Ureter (tissue), 1 donor: ENCODE measurements at places on chromosomes 4 and X. TPM values are rescaled to one million over a fixed set of nuclear protein-coding genes. Genes with fewer than 3 reads are reported as not detected.

DNA sequence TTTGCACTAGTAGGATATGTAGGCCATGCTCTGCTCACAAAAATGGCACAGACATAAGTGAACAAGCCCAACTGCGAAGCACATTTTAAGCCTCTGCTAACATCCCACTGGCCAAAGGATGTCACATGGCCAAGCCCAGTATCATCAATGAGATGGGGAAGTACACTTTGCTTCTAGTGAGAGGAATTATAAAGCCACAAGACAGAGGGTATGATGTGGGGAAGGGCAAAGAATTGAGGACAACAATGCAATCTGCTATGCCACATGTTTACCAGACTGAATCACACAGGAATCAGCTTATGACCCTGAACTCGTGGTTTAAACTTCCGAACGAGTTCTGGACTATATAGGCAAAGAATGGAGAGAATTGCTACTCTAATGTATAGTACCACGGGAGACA, 39.1 kb downstream of the SUPT20HL1 start:
- DNase-seq = no peak

GRCh38 chr4:109005523-109005922, 242.7 kb upstream of the ETNPPL start:
- DNase-seq = no peak

GRCh38 chr4:25863347-25863784, 578 bp upstream of the SEL1L3 start:
- DNase-seq = no peak

The HSD17B13 gene
- total RNA-seq = 0.31 TPM

DNA sequence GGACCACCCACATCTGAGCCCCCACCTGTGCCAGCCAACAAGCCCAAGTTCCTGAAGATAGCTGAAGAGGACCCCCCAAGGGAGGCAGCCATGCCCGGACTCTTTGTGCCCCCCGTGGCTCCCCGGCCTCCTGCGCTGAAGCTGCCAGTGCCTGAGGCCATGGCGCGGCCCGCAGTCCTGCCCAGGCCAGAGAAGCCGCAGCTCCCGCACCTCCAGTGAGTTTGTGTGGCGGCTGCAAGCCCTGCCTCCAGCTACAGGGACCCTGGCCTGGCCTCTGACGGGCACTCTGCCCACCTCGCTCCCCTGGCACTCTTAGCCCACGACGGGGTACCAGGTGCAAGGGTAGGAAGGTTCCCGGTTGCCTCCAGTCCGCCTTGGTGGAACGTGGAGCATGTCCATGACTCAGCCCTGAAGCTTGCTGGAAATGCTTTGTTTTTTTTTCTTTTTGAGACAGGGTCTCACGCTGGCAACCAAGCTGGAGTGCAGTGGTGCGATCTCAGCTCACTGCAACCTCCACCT, 13.7 kb upstream of the ADD1 start:
- no peak for DNase-seq

DNA sequence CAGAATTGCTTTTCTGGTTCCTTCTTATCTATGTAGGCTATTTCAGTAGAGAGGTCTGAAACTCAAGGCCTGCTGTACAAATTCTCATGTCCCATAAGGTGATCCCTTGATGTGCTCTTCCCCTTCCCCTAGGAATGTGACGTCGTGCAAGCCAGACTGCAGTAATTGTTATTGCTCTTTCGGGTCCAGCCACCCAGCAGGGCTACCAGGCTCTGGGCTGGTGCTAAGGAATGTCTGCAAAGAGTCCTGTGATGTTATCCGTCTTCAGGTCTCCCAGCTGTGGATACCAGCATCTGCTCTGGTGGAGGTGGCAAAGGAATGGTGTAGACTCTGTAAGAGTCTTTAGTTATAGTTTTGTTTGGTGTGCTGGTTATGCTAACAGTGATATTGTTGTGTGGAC, 378.7 kb downstream of the C4orf33 start:
- DNase-seq = no peak

DNA sequence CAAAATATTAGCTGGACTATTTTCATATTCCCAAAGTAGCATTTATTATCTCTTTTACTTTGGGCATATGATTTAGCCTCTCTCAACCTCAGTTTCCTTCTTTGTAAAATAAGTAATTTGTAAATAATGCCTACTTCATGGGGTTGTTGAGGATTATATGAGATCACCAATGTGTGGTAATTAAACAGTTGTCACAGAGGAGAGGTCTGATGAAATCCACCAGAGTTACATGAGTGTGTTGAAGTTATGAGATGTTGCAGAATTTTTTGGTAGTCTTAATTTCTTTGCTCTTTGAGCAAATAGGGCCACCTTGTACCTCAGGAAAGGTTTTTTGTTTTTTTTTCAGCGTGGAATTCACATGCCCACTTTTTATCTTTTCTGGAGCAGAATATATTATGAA, 1.4 kb downstream of the COX7B start:
- DNase-seq = no peak

The YIPF7 gene
- total RNA-seq = not detected

The GAGE12G gene
- not detected for total RNA-seq

DNA sequence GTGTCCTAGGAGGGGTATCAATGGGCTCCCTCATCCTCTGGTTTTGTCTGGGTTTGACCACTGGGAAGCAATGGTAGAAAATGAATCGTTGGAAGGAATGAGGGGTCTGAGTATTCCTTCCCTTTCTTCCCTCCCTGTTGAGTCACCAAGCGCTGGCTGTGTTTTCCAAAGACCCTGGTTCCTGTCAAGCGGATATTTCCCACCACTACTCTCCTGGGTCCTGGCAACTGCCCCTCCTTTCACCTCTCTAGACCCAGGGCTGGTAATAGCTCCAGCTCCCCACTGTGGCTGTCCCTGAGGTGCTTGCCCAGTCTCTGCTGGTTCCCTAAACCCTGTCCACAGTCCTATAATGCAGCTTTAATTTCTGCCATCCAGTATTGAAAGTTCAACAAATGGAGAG, 22.2 kb downstream of the SMIM43 start:
- DNase-seq = no peak

The SLC9A7 gene
- total RNA-seq = 8.9 TPM

DNA sequence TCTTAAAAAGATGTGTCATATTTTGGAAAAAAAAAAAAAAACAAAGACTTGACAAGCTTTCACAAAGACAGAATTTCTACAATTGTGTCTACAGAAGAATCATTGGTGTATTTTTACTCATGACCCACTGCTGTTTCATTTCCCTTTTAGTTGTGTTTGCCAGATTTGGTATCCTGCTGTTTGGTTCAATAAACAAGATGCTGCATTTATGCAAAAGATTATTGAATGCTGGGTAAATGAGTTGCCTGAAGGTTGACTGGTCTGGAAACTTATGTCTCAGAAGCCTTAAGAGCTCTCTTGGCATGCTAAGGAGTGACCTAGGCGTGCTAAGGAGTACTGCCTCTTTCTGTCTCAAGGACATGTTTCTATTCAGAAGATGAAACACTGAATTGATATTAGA, 64.9 kb upstream of the NPY2R start:
- DNase-seq = no peak

The HEPH gene
- total RNA-seq = 15.7 TPM

The RAB41 gene
- total RNA-seq = not detected

DNA sequence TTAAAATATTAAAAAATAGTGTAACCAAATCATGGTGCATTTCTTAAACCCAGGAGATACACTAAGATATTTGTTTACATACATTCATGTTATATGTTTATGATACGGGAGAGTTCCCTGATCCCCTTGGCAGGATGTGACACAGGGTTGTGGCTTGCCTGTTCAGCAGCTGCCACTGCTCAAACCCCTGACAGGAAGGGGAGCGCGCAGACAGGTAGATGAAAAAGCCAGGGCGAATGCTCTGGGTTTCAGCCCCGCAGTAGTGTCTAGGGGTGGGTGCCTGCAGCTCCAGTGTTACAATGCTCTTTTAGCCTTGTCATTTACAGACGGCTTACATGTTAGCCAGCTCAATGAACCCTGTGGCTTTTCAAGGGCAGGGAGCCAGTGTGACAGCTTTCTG, 1343.8 kb upstream of the IGFBP7 start:
- no peak for DNase-seq

DNA sequence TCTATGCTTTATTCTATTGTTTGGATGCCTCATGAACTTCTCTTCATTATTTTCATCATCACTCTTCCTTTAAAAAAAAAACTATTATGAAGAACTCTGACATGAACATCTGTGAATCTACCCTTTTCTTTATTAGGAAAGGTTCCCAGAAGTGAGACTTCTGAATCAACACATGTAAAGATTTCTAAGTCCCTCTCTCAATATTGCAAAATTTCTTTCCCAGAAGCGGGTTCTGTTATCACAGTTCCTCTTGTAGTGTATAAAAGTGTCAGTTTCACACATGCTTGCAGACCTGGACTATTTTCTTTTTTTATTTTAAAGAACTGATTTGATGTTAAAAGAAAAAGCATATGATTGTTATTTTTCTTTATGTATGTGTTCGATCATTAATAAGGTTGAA, 330.8 kb upstream of the KLF3 start:
- no peak for DNase-seq

The CFAP299 gene
- not detected for total RNA-seq

GRCh38 chrX:27706526-27706925, 101.3 kb upstream of the MAGEB10 start:
- no peak for DNase-seq

- DNase-seq = no peak
Observed at GRCh38 chrX:118745570-118745969, 18.2 kb downstream of the IL13RA1 start.

GRCh38 chr4:2350982-2351381, 67.5 kb downstream of the ZFYVE28 start:
- no peak for DNase-seq

The EGFL6 gene
- 0.78 TPM for total RNA-seq

GRCh38 chr4:112550728-112551127, 34.7 kb upstream of the NEUROG2 start:
- no peak for DNase-seq

The XPNPEP2 gene
- total RNA-seq = 6.0 TPM

- no peak for DNase-seq
Observed at GRCh38 chr4:67787311-67787710, 33.1 kb upstream of the GNRHR start.

- peak; percentile 84 for DNase-seq
Observed at GRCh38 chr4:169314906-169315305, 44.1 kb upstream of the SH3RF1 start.

The FABP2 gene
- not detected for total RNA-seq

GRCh38 chr4:153242839-153243324, 38.6 kb downstream of the TRIM2 start:
- no peak for DNase-seq

DNA sequence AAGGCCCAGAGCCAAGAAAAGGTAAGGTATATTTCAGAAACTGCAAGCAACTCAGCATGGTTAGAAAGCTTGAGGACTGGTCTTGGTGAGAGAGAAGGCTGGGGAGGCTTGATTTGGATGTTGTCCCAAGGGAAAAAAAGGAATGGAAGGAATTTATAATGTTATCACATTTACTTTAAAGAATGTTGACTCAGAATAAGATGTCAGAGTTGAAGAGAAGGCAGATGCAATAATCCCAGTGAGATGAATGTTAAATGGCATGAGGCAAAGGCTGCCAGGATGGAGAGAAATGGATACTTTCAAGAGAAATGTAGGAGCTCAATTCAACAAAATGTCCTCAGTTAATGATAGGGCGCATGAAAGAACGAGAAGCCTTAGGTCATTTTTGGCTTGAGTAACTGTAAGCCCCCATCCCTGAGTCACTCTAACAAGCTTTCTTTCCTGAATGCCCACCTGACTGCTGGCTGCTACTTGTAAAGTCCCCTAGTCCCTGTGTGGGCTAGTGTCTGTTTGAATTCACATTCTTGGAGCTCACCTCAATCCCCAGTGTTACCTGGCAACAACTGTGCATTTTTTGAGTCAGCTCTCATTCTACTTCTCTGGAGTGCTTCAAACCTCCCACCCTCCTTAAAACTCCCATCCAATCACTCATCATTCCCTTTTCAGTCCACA, 103.0 kb upstream of the TAPT1 start:
- no peak for DNase-seq

The TMEM47 gene
- 70.8 TPM for total RNA-seq

The SPIN2A gene
- total RNA-seq = 1.4 TPM

DNA sequence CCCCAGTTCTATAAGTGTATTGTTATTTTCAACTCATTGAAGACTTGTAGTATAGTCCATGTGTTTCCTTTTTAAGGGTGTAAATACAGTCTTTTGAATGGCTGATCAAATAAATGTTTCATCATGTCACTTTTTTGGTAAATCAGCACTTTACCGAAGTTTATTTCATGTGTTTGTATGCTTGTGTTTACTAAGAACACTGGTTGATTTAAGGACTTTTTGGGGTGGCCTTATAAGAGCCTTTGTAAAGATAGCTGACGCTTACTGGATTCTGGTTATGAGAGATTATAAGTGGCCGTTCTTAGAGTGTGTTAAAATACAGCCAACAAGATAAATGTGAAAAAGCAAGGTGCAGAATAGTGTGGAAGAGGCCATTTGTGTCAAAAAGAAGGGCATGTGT, 2.6 kb downstream of the UBE2K start:
- no peak for DNase-seq

The AMMECR1 gene
- total RNA-seq = 12.2 TPM

The SPANXA1 gene
- total RNA-seq = not detected

GRCh38 chr4:184664445-184665210, 15.1 kb downstream of the PRIMPOL start:
- no peak for DNase-seq

- no peak for DNase-seq
Observed at GRCh38 chrX:110657073-110657472, 138.5 kb downstream of the CHRDL1 start.

DNA sequence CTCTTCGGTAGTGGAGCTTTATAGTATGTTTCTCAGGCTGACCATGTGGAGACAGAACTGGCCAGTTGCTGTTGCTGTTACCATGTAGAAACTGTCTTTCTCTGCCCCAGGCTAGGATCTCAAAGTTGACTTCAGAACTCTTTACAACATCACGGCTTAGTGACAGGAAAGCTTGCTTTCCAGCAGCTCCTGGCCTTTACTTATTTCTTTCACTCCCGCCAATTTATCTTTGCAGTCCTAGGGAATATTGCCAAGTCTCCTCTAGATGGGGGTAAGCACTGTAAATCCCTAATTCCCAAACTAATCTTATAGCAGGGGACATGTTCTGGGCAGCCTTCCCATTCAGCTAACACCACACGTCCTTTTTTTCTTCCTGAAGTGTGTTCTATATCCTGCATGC, 631.6 kb downstream of the SPRY1 start:
- DNase-seq = no peak

DNA sequence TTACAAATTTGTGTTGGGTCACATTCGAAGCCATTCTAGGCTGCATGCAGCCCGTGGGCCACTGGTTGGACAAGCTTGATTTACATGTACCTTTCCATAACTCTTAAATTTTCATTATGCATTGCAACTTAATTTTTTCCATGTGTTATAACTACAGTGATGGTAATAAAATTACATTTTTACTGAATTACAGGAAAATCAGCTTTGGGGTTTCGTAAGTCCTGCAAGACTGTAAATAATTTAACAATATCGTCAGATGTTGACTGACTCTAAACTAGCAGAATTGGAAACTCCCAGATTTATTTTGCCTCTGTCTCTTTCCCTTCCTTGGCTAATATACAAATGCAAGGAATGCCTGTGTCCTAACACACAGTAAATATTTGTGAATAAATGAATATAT, 88.0 kb upstream of the RAPGEF2 start:
- DNase-seq = no peak

GRCh38 chr4:26010304-26010703, 96.3 kb downstream of the SMIM20 start:
- no peak for DNase-seq

- DNase-seq = no peak
Observed at GRCh38 chrX:96183843-96184242, 500.8 kb upstream of the DIAPH2 start.

The FGG gene
- 0.57 TPM for total RNA-seq

- DNase-seq = no peak
Observed at GRCh38 chr4:81436941-81437574, 34.6 kb downstream of the RASGEF1B start.
